ENCODE measurements at places on chromosomes 6 and 20.

DNA sequence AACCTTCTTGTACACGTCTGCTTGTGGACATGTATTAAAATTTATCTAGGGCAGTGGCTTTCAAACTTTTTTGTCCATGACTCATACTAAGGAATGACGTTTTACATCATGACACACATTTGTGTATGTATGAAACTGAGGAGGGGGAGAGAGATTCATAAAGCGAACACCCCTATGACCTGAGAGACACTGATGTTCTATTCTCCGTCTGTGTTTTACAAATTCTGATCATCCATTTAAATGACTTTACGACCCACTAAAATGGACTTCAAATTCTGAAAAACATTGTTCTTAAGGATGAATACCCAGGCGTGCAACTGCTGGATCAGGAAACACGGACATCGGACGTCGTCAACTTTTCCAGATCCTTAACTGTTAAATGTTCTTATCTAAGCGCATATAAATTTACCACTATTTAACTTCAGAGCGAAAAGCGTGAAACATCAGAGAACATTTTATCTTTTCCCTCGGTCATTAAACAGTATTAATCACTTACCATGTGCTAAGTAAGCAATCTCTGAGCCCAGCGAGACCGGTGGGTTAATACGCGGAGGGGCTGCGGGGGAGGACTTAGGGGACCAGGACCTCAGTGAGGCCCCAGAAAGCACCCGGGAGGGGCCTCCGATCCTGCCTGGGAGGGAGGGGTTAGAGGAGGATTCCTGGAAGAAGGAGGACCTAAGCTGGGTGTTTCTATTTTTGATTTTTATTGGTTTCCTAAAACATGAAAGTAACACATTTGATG is 1.2 kb downstream of the PLAGL1 start:
- no peak for DNase-seq

GRCh38 chr6:112311950-112312547 is 35.1 kb upstream of the RFPL4B start:
- DNase-seq: no peak

GRCh38 chr6:154096834-154097233 is 57.8 kb downstream of the OPRM1 start:
- DNase-seq: no peak

GRCh38 chr6:117076076-117076475 is 189.3 kb upstream of the VGLL2 start:
- no peak for DNase-seq

DNA sequence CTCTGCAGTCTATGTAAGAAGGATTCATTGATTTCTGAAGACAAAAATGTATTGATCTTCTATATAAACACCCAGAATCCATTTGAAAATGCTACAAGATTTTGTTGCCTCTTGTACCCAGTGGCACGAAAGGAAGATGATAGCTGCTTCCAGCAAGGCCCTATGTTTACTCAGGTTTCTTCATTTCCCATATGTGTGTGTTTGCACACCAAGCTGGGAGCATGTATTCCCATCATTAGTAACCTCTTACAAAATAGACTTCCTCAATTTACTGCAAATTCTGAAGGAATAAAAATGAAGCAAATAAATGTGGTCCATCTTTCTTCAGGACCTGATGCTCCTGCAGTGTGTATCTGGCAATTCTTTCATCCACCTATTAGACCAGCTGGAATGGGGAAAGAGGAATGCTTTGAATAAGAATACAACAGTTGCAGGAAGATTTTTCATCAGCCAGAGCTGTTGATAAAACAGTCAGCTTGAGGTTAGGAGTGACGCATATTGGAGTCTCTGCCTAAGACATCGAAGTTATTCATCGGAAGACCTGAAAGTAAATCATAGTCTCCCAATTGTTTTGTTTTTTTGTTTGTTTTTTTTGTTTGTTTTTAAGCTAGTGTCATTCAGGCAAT is 132.3 kb downstream of the PDE7B start:
- no peak for DNase-seq

DNA sequence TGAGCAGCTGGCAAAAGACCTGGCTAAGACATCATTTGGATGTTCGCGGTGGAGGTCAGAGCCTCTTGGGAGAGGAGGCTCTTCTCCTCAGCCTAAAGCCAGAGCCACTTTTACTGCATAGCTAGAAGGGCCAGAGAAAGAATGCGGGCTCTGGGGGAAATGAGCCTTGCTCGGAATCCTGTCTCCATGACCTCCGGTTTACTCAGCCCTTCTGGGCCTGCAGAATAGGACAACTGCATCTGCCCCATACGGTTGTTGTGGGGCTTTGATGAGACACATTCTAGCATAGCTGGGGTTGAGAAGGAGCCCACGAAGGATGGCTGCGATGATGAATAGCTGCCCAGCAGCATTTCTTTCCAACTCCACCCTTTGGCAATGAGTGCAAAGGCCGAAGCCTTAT is 115.0 kb upstream of the SLC22A23 start:
- no peak for DNase-seq

GRCh38 chr20:6395695-6396094 is 272.9 kb upstream of the FERMT1 start:
- DNase-seq: no peak

DNA sequence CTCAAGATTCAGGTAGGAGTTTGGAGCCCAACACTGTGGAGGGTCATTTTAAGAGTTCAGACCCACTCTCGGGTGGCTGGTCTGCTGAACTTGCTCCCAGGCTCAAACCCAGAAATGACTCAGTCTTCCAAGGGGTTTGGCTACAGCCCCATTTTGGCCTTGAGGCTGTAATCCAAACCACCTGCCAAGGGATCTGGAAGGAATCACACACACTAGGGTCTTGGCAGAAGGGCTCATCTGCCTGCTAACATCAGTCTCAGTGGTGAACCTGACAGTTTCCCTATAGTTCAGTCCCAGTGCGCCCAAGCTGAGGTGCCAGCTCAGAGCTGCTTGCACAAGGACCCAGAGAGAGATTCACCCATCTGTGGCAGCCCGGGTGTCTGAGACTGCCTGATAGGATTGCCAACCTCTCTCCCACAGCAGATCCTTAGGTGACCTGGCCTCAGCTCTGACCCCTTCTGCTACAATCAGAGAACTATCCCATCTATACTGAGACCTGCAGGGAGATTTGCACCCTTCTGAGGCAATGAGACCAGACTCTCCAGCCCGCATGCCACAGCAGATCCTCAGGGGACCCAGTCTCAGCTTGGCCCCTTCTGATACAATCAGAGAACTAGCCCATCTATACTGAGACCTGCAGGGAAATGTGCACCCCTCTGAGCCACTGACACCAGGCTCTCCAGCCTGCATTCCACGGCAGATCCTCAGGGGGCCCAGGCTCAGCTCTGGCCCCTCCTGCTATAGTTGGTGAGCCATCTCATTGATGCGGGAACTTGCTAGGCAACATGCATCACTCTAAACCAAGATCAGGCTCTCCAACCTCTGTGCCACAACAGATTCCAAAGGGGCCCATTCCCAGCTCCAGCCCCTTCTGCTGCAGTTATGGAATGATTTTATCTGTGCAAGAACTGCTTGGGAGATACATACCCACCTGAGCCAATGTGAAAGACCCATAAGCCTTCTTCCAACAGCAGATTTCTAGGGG is 48.2 kb downstream of the THBS2 start:
- DNase-seq: no peak

DNA sequence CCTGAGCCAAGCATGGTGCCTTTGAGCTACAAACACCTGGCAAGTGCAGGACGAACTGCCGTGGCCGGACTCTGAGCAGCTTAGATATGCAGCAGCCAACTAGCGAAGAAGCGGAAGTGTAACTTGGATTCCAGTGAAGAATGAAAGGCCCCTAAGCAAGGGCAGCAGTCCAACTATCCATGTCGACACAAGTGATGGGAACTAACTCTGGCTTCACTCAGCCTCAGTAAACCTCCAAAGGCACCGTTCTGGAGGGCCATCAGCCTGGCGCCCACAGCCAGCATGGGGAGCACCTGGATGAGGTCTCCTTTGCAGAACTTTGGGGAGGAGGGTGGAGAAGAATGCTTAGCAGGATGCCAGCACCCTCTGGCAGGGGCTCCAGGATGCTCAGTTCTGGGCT is 78.4 kb upstream of the MLN start:
- no peak for DNase-seq

DNA sequence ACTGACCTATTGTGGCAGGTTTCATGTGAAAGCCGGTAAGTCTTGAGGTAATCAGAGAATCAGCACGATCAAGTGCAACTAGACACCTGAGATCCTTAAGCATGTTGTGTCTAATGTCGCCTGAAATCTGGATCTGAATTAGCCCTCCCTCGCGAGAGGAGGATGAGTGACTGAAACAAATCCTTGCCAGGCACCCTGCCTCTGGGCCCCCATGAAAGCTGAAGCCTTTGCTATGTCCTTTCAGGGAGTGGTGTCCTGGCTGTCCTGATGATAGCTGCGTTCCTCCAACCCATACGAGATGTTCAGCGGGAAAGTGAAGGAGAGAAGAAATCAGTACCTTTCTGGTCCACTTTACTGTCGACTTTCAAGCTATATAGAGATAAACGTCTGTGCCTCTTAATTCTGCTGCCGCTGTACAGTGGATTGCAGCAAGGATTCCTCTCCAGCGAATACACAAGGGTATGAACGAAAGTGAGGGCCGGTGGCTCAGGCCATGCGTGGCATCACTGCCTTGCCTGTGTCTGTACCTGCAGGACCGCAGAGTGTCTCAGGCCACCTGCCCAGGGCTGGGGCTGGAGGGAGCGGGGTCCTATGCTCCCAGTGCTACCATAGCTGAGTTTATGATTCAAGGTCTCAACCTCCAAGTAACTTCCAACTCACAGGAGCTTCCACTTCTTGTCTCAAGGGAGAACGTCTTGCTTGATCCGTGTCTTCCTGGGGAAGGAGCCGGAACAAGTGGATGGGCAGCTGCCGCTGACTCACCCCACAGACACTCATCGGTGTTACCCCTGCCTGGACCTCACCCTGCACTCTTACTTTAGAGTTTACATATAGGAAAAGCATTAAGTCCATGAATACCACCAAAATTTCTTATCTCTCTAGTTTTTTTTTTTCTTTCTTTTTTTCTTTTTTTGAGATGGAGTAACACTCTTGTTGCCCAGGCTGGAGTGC is 12.8 kb downstream of the UNC93A start:
- DNase-seq: no peak

GRCh38 chr6:163844761-163845160 is 430.2 kb downstream of the QKI start:
- no peak for DNase-seq

DNA sequence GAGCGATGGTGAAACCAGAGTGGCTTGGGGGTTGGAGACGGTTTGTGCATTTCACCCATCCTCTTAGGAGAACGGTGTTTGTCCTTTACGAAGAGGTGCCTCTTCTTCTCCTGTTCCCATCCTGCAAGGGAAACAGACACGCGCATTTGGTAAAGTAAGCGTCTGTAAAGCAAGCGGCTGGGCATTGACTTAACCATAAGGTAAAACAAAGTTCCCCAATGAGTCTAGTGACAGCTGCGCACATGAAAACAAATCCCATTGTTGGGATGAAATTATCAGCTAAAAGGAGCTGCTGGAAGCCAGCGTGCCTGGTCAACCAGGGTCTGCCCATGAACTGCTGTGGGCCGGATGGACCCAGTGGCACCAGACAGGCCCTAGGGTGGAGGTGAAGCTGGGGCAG is 5.8 kb downstream of the BHLHE23 start:
- no peak for DNase-seq

- DNase-seq: no peak
These were observed 327.5 kb downstream of the NRN1 start for GRCh38 chr6:5679270-5679669.
